ENCODE measurements at places on chromosomes 13 and 19.

DNA sequence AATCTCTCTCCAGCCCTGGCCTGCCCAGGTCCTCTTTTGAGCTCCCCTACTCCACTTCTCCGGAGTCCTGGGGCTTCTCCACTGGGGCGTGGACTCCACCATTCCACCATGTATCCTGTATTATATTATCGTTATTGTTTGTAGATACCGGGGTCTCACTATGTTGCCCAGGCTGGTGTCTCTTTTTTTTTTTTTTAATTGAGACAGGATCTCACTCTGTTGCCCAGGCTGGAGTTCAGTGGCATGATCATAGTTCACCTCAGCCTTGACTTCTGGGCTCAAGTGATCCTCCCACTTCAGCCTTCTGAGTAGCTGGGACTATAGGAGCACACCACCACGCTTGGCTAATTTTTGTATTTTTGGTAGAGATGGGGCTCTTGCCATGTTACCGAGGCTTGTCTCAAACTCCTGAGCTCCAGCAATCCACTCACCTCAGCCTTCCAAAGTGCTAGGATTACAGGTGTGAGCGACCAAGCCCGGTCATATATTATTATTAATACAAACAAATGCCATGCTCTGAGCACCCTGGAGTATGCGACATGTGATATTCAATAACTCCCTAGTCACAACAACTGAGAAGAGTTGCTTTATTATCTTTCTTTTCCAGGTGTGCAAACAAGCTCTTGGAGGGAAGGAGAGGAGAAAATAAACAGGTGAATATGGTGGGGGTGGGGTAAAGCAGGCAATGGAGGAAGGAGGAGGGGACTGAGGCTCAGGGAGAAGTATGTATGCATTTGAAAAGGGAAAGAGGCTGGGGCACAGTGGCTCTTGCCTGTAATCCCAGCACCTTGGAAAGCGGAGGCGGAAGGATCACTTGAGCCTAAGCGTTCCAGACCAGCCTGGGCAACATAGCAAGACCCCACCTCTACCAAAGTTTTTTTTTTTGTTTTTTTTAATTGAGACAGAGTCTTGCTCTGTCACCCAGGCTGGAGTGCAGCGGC lies 2.8 kb upstream of the CERS4 start:
- DNase-seq: no peak

DNA sequence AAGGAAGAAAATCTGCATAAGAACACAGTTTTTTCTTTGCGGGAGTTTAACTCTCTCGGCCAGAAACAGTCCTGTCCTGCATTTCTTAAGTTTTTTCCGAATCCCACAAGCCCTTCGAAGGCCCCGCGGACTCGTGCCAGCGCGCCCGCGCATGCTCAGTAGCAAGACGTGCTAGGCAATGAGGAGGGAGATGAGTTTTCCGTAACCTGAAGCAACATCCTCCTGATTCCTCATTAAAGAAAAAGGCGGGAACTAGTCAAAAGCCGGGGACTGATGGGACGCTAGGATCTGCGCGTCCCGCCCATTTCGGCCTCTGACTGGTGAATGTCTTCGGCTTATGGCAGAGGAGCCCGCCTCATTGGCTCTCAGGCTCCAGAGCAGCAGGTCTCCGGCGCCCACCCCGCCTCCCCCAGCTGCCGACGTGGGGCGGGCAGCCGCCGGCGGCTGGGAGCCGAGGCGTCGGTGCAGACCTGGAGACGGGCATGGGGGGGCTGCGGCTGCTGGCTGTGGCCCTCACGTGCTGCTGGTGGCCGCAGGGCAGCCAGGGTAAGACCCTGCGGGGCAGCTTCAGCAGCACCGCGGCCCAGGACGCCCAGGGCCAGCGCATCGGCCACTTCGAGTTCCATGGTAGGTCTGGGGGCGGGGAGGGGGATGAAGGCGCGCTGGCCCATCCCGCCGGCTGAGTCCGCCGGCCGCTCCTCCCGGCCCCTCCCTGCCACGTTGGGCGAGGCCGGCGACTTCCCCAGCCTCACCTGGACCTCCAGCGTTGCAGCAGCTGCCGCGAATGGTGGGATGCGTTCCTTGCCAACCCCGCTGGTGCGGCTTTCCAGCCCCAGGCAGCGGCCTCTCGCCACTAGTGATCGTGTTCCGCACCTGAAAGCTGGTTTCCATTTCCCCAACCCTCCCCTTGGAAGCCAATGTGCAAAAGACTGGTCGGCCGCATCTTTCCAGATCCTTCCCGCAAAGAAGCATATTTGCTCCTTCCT lies at the start of gene GPR180:
GPR180 (plus strand) TSS at position 412 of the 986 bp plus-strand sequence; CDS start at position 483, 71 bp downstream.
- peak; percentile 74 for DNase-seq

DNA sequence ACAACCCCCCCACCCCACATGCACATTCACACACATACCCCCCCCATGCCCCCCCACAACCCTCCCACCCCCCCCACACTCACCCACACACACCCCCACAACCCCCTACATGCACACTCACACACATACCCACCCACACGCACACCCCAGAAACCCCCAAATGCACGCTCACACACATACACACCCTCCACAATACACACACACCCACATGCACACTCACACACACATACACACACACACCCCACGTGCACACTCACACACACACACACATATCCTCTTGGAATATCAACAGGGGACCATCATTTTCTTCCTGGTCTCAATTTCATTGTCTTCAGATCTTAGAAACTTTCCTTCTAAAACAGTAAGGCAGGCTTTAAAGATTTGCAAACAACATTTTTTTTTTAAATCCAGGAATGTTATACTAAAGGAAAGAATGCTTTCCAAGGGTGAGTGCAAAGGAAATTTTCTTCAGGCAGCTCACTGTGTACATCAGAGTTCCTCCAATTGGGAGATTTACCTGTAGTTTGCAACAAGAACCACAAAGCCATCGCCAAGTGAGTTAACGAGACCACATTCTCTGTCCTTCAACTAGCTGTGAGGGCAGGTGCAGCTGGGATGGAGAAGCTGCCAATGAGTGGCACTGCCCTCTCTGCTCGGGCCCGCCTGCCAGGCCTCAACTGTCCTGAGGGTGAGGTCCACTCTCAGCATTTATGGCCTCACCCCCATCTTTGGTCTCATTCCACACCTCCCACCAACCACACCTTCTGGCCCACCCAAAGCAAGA lies 53.0 kb downstream of the MRPL57 start:
- DNase-seq: no peak

DNA sequence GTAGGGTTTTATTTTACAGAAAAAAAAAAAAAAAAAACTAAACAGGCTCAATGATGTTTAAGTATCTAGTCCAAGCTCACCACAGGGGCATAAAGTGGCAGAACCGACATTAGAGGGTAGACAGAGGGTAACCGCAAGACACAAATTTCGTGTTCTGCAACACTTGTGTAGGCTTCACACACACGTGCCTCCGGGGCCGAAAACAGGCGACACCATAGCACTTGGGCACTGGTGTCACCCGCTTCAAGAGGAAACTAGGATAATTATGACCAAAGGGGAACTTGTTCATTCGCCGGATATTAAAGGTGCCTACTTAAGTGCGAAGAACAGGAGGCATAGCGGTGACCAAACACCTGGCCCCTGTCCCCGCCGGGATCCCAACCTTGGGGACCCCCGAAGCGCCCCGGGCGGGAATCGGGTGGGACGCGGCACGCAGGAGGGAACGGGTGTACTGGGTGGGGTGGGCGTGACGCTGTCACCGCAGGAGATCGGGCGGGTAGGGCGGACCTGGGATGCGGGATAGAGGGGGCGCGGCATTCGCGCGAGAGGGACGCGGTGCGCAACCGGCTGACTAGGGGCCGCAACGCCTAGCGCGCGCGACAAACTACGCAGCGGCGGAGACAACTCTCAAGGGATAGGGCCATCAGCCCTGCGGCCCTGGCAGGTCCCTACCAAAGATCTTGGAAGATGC lies 558 bp downstream of the MZT1 start:
- DNase-seq: no peak

All from stimulated activated CD8-positive, alpha-beta memory T cell treated with anti-CD3 and anti-CD28 coated beads, Interleukin-7, amount 100 ng/mL, for 24 hours (primary cell).